T-cell (primary cell): ENCODE measurements at places on chromosomes 12 and 14. TPM values are rescaled to one million over a fixed set of nuclear protein-coding genes. Genes with fewer than 3 reads are reported as not detected.

BCL2L14 gene
- 1.1 TPM for total RNA-seq

KRT6C gene
- total RNA-seq: not detected

TMBIM6 gene
- total RNA-seq: 401 TPM

TMEM116 gene
- 26.3 TPM for total RNA-seq

CDK17 gene
- total RNA-seq: 98.7 TPM

SLC39A2 gene
- total RNA-seq: not detected

ARMH4 gene
- total RNA-seq: not detected

GDF3 gene
- not detected for total RNA-seq

SIX6 gene
- not detected for total RNA-seq
